ENCODE measurements at places on chromosomes 2 and 18.

DNA sequence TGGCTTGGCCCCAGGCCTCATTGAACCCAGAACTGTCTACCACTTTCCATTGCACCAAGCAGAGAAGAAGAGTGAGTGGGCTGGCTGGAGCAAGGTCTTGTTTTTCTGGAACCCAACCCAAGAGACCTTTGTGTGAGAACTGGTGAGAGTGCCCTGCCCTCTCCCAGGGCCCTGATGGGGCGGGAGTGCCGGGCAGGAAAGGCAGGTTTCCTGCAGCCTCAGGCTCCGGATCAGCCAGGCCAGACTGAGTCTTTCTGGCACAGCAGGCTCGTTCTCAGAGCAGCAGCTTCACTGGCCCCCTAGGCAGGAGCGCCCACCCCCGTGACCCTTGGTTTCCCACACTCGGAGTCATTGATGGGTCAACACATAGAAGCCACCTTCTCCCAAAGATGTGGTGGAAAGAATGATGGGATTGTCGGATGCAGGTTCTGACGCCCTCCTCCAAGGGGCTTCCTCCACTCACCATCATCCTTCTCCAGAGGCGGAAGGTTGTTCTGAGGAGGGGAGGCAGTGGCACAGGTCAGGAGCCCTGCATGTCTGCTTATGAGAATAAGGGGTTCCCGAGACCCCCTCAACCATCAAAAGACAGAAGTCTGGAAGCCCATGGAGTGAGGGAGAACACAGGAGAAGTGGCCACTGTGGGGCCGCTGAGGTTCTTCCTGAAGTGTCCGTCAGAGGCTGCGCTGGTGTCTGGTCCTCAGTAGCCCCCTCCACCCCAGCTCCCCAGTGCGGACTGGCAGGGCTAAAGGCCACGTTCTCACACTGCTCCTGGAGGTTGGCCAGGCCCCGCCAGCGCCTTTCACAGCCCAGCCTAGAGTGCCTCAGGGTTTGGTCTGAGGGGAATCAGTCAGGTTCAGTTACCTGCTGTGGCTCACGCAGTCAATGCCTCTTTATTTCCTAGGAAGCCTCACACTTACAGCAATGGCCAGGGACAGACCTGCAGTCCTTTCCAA lies 62.8 kb upstream of the LAPTM4A start:
- DNase-seq, result no peak

DNA sequence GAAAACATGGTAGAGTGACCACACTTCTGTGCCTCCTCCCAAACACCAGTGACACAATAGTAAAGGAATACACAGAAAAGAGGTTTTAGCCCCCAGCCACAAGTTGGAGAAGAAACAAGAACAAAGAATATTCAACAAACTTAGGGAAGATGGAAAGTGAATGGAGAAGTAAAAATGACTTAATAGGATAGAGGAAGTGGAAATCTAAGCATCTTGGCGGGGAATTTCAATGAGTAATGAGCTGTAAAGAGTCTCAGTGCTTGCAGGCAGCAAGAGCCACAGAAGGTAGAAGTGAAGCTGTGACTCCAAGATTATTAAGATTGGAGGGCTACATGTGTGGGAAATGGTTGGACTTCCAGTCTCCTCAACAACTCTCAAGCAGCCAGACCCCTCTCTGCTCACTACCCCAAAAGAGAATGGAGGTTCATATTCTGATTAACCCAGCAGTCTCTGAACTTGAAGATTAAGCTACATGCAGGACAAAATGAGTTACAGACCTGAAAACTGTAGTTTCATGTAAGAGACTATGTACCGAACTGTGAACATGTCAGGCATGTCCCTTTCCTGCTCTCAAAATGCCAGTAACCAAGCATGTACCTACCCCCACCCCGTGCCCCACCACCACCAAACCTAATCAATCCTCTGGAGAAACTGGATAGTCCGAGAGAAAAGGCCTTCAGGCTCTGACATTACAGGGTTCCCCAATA lies 16.9 kb upstream of the HNRNPLL start:
- no peak for DNase-seq

DNA sequence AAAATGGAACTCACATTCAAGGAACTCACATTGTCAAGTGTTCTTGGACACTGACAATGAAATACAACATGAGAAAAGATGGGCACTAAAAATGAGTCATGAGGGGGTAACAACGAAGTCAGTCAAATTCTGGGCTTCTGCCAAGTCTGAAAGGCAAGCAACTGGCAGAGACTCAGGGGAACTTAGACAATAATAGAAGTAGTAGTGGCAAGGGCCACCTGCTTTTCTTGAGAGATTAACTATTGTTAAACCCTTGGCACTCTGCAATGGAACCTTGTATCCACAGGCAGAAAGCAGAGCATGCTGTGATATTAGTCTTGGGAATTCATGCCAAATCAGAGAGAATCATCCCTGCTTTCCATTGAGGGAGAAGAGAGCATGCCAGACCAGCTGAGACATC lies 382.6 kb upstream of the CDH2 start:
- no peak for DNase-seq

- DNase-seq, result no peak
Measured at GRCh38 chr18:6781142-6781714, 51.7 kb downstream of the ARHGAP28 start.

- no peak for DNase-seq
Measured at GRCh38 chr2:180670302-180671003, 310.0 kb upstream of the UBE2E3 start.

DNA sequence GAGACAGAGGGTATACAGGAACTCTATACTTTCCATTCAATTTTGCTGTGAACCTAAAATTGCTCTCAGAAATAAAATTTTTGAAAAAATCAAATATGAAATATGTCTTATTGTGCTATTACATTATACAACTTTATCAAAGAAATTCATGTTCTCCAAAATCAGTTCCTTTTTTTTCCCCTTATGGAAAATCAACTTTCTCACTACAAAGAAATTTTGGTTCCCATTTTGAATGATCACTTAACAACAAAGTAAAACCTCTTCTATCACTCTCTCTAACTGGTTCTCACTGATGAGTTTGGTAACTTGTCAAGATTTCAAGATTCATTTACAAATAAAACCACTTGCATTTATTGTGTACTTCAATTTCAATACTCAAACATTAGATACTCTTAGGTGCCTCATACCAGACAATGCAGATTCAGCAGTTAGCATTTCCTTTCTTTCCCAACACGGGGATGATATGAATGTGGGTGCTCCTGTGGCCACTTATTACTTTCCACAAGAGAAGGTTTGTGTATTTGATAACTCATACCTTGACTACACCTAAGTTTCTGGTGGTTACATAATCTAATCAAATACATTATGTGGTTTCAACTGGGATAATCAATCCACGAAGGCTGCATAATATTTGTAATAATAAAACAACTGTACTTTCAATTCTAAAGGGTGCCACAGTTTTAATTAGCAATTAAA lies 6.4 kb downstream of the PSME4 start:
- no peak for DNase-seq

DNA sequence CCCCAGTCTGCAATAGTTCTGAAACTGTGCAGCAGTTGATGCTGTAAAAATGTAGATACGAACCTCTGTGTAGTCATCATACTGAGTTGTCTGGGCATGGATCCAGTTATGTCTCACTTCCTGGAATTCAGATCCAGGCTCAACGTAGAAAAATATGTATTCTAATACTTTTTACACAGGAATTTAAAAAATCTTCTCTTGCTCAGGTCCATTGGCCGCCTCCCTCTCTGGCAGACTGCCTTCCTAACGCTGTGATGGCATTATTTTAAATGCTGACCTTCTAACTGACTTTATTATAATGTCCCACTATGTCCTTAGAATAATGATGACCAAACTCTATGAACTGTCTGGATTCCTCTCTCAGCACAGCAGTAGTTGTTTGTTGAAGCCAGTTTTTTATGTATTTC lies 119.6 kb downstream of the FEZ2 start:
- no peak for DNase-seq

DNA sequence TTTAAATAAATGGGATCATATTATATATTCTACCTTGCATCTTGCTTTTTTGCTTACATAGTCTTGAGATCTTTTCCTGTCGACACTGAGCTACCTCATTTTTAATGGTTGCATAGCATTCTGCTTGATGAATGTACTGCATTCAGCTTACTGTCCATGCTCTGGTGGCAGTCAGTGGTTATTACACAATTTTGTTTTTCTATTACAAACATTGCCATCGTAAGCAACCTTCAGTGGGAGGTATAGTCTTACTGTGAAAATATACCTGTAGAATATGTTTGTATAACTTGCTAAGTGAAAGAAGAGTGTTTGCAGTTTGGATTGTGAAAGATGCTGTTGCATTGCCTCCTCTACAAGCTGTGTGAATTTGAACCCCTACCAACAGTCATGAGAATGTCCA lies 43.4 kb downstream of the UBXN4 start:
- no peak for DNase-seq

DNA sequence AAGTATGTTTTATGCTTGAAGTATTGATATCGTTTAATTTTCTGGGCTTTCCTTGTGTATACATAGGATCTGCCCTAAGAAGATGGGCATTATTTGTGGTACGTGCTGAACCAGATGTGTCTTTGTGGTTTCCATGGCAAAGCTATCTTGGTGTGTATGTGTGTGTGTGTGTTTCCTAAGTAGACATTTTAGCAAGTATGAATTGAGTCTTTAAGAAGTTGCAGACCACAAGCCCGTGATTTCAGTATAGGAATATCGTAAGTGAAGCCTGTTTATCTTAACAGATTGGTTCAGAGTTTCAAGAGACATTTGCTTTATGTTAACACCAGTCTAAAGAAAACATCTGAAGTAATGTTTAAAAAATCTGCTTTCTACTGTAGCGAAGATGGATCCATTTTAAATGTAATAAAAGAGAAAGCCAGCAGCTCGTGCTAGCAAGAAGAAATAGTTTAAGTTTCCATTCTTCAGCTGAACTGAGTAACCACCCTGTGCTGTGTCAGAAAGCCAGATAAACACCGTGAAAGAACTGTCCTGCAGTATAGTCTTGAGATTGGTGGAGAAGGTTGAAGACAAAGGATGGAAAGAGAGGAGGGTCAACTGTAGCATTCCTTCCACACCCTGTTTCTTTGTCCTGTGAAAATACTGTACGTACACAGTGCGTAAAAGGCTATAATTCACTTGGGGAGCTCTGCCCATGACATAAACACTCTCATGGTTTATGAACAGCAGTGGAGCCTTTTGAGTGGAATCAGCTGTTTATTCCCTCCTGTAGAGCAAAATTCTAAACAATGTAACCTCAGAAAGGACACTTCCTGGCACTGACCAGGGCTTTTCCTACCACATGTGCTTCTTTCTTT lies 91.9 kb upstream of the FOSL2 start:
- DNase-seq, result peak; percentile 88

DNA sequence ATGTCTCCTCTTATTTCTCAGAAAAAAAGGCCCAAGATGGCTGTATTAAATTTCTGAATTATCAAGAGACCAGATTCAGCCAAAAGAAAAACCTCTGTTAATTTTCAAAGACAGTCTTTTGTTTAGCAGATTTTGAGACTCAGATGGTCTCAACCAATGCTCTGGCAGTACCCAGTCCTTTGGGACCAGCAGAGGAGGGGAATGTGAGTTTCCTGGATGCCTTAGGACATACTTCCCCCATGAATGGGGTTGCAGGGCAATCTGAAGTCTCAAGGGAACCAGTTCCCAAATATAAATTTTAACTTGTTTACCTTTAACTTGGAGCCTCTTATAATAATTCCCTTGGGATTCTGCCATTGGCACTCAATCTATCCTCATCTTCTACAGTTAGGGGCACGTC lies 107.8 kb upstream of the ZNF521 start:
- DNase-seq, result no peak

GRCh38 chr2:68292108-68292710 lies 27.5 kb downstream of the CNRIP1 start:
- DNase-seq, result no peak

DNA sequence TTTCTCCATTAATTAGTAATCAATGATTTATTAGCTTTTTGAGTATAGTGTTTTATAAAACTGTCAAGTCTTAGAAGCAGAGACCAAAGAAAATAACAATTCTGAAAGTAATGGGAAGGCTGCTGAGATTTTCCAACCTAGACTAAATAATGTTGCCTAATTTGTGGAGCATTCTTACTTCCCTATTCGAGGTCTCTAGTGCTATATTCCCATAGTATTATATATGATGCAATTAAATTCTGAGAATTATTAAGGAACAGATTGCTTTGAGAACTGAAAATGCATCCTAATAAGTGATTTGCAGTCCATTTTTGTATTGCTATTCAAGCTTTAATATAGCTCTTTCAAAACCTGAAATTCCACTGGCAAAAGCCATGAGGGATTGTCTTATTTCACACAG lies 27.7 kb upstream of the DOCK10 start:
- no peak for DNase-seq

GRCh38 chr2:105062158-105062557 lies 24.3 kb downstream of the MRPS9 start:
- DNase-seq, result no peak

GRCh38 chr2:33495683-33496082 lies 19.2 kb downstream of the RASGRP3 start:
- DNase-seq, result no peak

GRCh38 chr2:237258116-237258515 lies 155.8 kb downstream of the COL6A3 start:
- no peak for DNase-seq

DNA sequence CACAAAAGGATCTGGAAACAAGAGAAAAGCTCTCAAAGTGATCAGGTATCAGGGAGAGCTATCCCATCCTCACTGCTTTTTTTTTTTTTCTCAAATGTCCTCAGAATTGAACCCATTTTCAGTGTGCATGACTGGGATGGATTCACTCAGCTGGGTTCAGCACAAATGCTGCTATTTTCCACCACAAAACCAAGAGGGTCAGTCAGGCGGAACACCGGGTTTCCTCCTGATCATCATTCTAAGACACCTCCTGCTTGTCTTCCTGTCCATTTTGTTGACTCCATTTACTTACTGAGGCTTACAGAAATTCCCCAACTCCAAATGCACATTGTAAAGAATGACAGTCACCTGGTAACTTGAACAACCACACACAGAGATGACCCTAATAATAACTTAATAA lies 39.9 kb downstream of the CYRIA start:
- DNase-seq, result no peak

DNA sequence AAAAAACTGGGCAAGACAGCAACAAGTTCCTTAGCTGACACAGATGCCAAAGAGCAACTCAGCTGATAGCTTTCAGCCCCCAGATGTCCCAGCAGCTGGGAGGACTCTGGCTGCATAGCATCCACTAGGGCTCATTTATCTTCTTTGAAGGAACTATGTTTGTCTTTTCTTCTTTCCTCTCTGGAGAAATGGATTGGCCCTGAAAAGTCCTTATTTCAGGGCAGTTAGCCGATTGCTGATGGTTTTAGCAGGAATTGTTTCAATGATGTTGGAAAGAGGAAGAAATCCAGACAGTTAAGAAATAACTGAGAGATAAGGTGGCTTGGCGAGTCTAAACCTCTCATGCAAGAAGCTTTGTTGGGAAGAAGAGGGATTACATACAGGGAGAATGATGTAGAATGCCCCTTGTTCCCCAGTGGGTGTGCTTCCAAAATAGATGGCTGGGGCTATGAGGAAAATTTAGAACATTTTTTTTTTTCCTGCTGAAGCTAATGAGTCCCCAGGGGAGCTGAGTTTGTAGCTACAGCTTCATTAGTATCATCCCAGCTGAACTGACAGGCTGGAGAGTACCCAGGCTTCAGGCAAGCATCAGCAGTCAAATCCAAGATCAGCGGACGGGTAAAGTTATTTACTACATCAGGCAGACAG lies 33.6 kb upstream of the SERPINE2 start:
- no peak for DNase-seq

- no peak for DNase-seq
Measured at GRCh38 chr2:80019571-80020460, 284.7 kb downstream of the LRRTM1 start.

Measured in AG09319 (cell line).